ENCODE measurements at places on chromosomes 2 and 18. TPM values are rescaled to one million over a fixed set of nuclear protein-coding genes. Genes with fewer than 3 reads are reported as not detected.

ABCG5 gene
- total RNA-seq = not detected

LIMS3 gene
- total RNA-seq = not detected

XDH gene
- total RNA-seq = not detected

SP140 gene
- total RNA-seq = 49.3 TPM

EMX1 gene
- total RNA-seq = not detected

EIF2AK3 gene
- 51.6 TPM for total RNA-seq

SAG gene
- total RNA-seq = 0.19 TPM

GCG gene
- not detected for total RNA-seq

Measured in CD8-positive, alpha-beta T cell (primary cell).